Tibial nerve (tissue), 4 donors: ENCODE measurements at places on chromosomes 16 and 17. TPM values are rescaled to one million over a fixed set of nuclear protein-coding genes. Genes with fewer than 3 reads are reported as not detected.

DNA sequence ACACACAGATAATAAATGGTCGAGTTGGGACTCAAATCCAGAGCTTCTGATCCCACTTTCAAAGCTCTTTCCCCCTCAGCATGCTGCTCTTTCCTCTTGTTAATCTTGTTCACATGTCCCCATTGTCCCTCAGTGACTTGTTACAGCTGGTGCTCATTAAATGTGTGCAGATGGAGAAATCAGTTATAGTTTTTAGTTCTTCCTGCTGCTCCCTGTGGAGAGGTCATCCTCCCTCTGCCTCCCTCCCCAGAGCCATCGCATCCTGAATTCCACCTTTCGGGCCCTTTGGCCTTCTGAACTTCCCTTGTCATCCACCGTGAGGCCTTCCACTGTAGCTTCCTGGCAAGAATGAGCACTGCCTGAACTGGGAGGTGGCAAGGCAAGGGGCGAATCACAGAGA lies 179.6 kb downstream of the WSCD1 start:
- H3K27ac ChIP-seq, result no peak overlapping the region
- no peaks in the 10 kb centered on the region for H3K27me3 ChIP-seq
- H3K4me1 ChIP-seq, result no peaks in the 10 kb centered on the region

DNA sequence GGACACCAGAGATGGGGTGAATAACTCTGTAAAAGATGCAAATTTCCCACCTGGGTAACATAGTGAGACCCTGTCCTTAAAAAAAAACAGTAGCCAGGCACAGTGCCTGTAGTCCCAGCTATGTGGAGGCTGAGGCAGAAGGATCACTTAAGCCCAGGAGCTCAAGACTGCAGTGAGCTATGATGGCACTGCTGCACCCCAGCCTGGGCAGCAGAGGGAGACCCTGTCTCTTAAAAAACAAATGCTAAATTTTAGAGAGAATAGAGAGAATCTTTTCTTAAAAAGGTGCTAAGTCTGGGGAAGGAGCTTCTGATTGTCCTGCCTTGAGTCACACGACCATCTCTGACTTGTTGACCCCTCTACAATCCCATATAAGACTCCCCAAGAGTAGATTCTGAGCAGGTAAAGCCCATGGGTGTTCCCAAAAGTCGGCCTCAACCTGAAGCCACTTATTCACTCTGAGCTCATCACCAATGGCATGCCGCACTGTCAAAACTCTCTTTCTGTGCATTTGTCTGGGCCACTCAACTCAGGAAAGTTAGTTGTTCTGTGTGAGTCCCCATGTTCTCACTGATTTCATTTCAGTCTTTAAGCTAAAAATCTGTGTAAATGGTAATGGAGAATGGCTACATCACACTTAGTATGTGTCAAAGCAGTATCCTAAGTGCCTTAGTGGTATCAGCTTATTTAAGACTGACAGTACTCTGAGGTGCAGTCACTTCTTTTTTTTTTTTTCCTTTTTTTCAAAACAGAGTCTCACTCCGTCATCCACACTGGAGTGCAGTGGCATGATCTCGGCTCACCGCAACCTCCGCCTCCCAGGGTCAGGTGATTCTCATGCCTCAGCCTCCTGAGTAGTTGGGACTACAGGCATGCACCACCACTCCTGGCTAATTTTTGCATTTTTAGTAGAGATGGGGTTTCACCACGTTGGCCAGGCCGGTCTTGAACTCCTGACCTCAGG lies 41.6 kb downstream of the PRKCB start:
- no peaks in the 10 kb centered on the region for H3K36me3 ChIP-seq
- DNase-seq, result no peak
- no peak overlapping the region for H3K27ac ChIP-seq
- no peak overlapping the region for H3K4me3 ChIP-seq

GRCh38 chr17:43834106-43834505 lies 1.2 kb upstream of the MPP3 start:
- H3K36me3 ChIP-seq, result peaks cover 18% of the 10 kb centered on the region
- H3K4me1 ChIP-seq, result peaks cover 16% of the 10 kb centered on the region
- peak; percentile 67 for DNase-seq
- H3K4me3 ChIP-seq, result no peak overlapping the region

- no peak overlapping the region for H3K27ac ChIP-seq
- H3K36me3 ChIP-seq, result no peaks in the 10 kb centered on the region
- DNase-seq, result no peak
These were observed 11.7 kb downstream of the ABCC1 start for GRCh38 chr16:15961060-15961511.

GRCh38 chr16:65070831-65071432 lies 50.9 kb downstream of the CDH11 start:
- no peak overlapping the region for H3K27ac ChIP-seq
- no peaks in the 10 kb centered on the region for H3K36me3 ChIP-seq
- DNase-seq, result no peak
- no peaks in the 10 kb centered on the region for H3K27me3 ChIP-seq
- H3K4me1 ChIP-seq, result peaks cover 24% of the 10 kb centered on the region

- DNase-seq, result no peak
- H3K4me1 ChIP-seq, result no peaks in the 10 kb centered on the region
- no peak overlapping the region for H3K27ac ChIP-seq
- no peak overlapping the region for H3K4me3 ChIP-seq
These were observed 139.9 kb upstream of the IRX3 start for GRCh38 chr16:54426553-54426849.

DNA sequence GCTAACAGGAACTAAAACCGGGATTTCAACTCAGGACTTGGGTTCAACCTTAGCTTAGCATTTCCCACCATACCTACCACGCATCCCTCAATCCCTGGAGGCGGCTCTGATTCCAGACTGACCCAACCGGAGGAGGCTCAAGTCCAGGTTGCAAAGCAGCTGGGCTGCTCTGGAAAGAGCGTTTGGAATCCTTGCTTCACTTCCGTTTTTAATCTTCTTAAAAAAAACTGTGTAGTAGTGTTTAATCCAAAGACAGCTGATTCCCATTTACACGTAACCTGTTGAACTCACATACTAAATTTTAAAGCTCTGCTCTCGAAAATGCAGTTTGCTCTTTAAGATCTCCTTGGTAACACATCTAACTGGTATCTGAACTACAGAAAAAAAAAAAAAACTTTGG lies 50.0 kb downstream of the NXN start:
- H3K27me3 ChIP-seq, result no peaks in the 10 kb centered on the region
- H3K27ac ChIP-seq, result no peak overlapping the region
- H3K36me3 ChIP-seq, result no peaks in the 10 kb centered on the region
- H3K4me1 ChIP-seq, result no peaks in the 10 kb centered on the region

GRCh38 chr16:50542703-50543102 lies 5.5 kb upstream of the NKD1 start:
- no peak for DNase-seq
- no peaks in the 10 kb centered on the region for H3K4me1 ChIP-seq
- H3K36me3 ChIP-seq, result no peaks in the 10 kb centered on the region
- no peaks in the 10 kb centered on the region for H3K27me3 ChIP-seq
- no peak overlapping the region for H3K27ac ChIP-seq
- H3K4me3 ChIP-seq, result no peak overlapping the region

DNA sequence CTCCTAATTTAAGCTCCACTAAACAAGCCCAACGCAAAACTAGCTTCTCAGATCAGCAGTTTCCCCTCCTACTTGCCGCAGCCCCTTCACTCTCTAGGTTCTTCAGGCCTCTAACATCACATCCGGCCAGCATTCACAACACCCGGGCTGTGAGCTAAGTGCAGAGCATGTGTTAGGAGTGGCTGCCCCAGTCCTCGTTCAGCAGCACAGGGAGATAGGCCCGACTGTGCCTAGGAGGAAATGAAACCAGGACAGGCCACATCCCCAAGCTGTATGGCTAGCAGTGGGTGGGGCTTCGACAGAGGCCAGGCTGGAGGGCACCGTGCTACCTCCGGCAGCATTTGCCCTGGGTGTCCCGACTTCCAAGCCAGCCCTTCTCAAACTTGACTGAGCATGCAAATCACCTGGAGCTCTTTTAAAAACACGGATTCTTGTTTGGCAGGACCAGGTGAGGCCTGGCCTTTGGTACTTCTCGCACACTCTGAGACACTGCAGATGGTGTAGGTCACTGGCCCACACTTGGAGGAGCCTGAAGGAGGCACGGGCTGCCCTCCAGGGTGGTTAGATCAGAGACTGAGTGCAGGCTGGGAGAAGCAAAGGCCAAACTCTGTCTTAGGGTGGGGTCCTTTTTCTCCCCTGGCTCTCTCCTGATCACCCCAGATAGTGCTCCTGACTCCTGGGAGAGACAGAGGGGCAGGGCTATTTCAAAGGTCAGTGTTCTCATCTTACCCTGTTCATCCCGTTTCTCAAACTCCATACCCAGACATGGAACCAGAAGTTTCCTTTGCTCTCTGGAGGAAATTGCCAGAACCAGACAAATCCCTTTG lies 202.0 kb downstream of the C16orf78 start:
- no peaks in the 10 kb centered on the region for H3K36me3 ChIP-seq
- peak; percentile 40 for DNase-seq
- H3K27me3 ChIP-seq, result no peaks in the 10 kb centered on the region
- no peaks in the 10 kb centered on the region for H3K4me1 ChIP-seq

- H3K4me1 ChIP-seq, result no peaks in the 10 kb centered on the region
- H3K36me3 ChIP-seq, result no peaks in the 10 kb centered on the region
- H3K4me3 ChIP-seq, result no peak overlapping the region
- no peak overlapping the region for H3K27ac ChIP-seq
- DNase-seq, result no peak
- H3K27me3 ChIP-seq, result no peaks in the 10 kb centered on the region
These were observed 12.8 kb upstream of the FBXL19 start for GRCh38 chr16:30910427-30911029.

DNA sequence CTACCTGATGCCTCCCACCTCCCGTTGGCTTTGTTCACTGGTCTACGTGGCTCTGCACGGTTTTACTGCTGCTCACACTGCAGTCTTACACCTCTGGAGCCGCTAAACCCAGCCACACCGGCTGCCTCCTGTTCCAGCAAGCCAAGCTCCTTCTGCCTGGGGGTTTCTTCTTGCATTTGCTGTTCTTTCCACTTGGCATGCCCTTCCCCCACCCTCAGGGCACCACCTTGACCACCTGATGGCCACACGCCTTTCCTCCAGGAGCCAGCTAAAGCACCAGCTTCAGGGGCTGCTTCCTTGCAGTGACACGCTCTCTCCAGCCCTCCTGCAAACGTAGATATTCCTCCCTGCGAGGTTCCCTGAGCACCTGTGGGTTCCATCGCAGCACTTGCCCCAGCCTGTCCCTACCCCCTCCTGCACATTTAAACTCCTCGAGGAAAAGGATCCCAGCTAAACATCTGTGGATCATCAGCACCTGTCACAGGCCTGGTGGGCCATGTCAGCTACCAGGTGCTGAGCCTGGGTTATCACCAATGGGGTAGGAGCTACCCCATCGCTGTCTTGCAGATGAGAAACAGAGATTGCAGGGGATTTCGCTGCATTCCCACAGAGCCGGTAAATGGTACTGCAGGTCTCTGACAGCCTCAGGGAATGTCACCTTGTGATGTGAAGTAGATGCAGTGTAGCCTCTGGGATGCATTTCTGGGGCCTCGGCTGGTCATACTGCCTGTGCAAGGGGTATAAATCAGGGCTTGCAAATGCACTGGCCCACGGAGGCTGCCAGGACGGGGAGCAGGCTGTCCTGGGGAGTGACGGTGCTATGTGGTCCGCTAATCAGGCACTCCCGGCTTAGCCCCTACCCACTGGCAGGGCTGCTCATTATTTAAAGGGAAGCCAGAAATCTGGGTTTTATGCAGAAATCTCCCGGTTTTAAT lies 285.2 kb downstream of the CPPED1 start:
- H3K27me3 ChIP-seq, result no peaks in the 10 kb centered on the region
- no peaks in the 10 kb centered on the region for H3K36me3 ChIP-seq
- no peaks in the 10 kb centered on the region for H3K4me1 ChIP-seq
- DNase-seq, result no peak
- H3K4me3 ChIP-seq, result no peak overlapping the region

- H3K4me1 ChIP-seq, result peaks cover 7% of the 10 kb centered on the region
- no peak overlapping the region for H3K4me3 ChIP-seq
- no peak for DNase-seq
- H3K27ac ChIP-seq, result no peak overlapping the region
- no peaks in the 10 kb centered on the region for H3K27me3 ChIP-seq
These were observed 151.2 kb downstream of the ZNF423 start for GRCh38 chr16:49704586-49705155.

- H3K4me1 ChIP-seq, result peaks cover 35% of the 10 kb centered on the region
- no peak for DNase-seq
- peak overlapping the region; percentile 30 for H3K27ac ChIP-seq
- H3K27me3 ChIP-seq, result no peaks in the 10 kb centered on the region
- no peaks in the 10 kb centered on the region for H3K36me3 ChIP-seq
These were observed 818 bp upstream of the CNEP1R1 start for GRCh38 chr16:50024207-50024606.

GRCh38 chr16:86631444-86631843 lies 53.1 kb downstream of the FOXL1 start:
- DNase-seq, result no peak
- no peak overlapping the region for H3K27ac ChIP-seq
- no peak overlapping the region for H3K4me3 ChIP-seq
- H3K27me3 ChIP-seq, result no peaks in the 10 kb centered on the region
- no peaks in the 10 kb centered on the region for H3K4me1 ChIP-seq

DNA sequence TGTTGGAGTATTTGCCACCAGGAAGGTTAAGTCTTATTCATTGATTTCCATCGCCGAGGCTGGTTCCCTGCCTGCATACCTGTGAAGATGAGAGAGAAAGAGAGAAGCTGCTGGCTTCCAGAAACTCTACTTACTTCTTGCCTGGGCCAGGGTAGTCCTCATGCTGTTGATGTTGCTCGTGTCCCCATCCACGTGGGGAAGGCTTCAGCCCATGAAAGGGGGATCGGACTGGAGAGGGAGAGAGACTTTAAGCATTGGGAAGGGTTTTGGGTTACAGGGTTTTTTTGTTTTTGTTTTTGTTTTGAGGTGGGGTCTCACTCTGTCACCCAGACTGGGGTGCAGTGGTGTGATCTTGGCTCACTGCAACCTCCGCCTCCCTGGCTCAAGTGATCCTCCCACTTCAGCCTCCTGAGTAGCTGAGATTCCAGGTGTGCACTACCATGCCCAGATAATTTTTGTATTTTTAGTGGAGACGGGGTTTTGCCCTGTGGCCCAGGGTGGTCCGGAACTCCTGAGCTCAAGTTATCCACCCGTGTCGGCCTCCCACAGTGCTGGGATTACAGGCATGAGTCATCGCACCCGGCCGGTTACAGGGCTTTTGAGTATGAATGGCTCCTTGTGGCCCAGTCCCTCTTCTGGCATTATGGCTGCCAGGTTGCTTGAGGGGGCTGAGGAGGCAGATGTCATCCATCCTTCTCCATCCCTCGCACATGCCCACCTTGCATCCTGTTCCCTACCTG lies 26.6 kb downstream of the ITGB3 start:
- peak overlapping the region; percentile 75 for H3K27ac ChIP-seq
- H3K27me3 ChIP-seq, result no peaks in the 10 kb centered on the region
- H3K36me3 ChIP-seq, result no peaks in the 10 kb centered on the region
- DNase-seq, result peak; percentile 38

GRCh38 chr17:64032081-64032480 lies 11.6 kb upstream of the ICAM2 start:
- H3K27me3 ChIP-seq, result no peaks in the 10 kb centered on the region
- no peaks in the 10 kb centered on the region for H3K36me3 ChIP-seq

- no peak overlapping the region for H3K4me3 ChIP-seq
- H3K27ac ChIP-seq, result no peak overlapping the region
- H3K27me3 ChIP-seq, result no peaks in the 10 kb centered on the region
- H3K4me1 ChIP-seq, result no peaks in the 10 kb centered on the region
These were observed 41.3 kb downstream of the IRF8 start for GRCh38 chr16:85940214-85940613.

The VMP1 gene
- 427 TPM for total RNA-seq

The GP1BA gene
- not detected for total RNA-seq

The TEKT3 gene
- 3.7 TPM for total RNA-seq

The PIMREG gene
- not detected for total RNA-seq

The KRTAP2-2 gene
- not detected for total RNA-seq

The SMIM36 gene
- total RNA-seq, result not detected

The MYH13 gene
- not detected for total RNA-seq

The HOXB6 gene
- total RNA-seq, result 0.66 TPM

The MT2A gene
- 380 TPM for total RNA-seq

The ORMDL3 gene
- total RNA-seq, result 68.0 TPM

The RAB37 gene
- total RNA-seq, result 3.3 TPM
